ENCODE measurements at places on chromosomes 7 and 10.

- no peak for DNase-seq
Observed at GRCh38 chr10:10235003-10235402, 782.7 kb upstream of the CELF2 start.

DNA sequence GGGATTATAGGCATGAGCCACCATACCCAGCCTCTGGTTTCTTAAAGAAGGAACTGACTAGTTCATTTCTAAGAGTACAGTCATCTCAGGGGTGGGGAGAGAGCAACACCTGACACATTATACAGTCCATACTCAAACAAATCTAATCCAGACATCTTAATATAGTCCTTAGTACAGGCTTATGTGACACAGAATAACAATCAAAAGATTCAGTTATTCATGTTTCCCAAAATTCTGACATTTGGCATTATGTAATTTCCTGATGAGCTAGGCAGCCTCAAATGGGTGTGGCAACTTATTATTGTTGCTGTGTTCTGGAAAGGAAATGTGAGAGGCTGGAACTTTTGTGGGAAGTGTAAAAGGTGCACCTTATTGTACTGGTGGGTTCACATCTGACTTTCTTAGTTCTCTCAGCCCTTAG lies 116.3 kb downstream of the WDFY4 start:
- DNase-seq: no peak

- no peak for DNase-seq
Observed at GRCh38 chr7:27300421-27300820, 57.8 kb downstream of the EVX1 start.

GRCh38 chr10:90738885-90739284 lies 119.0 kb downstream of the HTR7 start:
- DNase-seq: no peak

DNA sequence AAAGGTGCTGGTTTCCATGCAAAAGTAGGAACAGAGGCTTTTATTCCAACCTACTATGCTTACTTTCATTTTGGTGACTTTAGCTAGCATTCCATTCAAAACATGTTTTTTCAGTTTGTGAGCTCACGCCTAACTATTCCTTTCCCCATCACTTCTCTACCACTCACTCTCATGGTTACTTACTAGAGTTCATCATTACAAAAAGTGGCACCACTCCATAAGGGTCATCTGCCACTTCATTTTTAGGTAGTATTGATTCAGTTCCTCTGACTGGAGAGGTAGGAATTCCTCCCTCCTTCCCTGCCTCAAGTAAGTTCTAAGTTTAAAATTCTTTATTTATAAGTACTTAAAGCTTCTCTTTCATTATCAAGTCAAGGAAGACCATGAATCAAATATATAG lies 543.1 kb downstream of the HTR7 start:
- DNase-seq: no peak
